ENCODE measurements at places on chromosomes 3 and 15.

- DNase-seq, result no peak
Measured at GRCh38 chr3:56926243-56926946, 124.6 kb upstream of the ARHGEF3 start.

DNA sequence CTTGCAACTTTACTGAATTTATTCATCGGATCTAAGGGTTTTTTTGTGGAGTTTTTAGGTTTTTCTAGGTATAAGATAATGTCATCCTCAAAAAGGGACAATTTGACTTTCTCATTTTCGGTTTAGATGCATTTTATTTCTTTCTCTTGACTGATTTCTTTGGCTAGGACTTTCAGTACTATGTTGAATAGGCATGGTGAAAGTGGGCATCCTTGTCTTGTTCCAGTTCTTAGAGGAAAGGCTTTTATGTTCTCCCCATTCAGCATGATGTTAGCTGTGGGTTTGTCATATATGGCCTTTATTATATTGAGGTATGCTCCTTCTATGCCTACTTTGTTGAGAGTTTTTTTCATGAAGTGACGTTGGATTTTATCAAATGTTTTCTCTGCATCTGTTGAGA, 106.7 kb downstream of the FAM43A start:
- no peak for DNase-seq

DNA sequence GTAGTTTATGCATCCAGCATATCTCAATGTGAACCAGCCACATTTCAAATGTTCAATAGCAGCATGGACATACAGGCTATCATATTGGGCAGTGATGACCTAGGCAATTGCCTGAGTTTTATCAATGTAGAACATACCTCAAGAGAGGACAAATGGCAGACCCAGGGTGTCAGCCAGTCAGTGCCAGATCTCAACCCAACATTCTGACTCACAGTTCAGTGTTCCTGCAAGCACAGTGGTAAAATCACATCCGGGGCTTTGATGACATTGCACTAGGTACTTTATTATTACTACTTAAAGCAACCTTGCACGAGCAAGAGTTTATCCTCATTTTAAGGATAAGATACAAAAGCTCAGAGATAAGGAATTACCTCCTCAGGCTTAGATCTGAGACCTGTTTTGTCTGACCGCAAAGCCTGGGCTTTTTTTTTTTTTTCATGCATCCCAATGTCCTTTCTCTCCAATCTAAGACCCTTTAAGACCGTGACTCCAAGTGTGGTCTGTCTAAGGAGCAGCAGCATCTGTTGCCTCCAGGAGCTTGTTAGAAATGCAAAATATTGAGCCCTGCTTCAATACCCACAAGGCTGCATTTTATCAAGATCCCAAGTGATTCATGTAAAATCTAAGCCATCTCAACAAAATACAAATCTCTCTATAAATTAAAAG, 60.1 kb downstream of the SLC12A1 start:
- no peak for DNase-seq

DNA sequence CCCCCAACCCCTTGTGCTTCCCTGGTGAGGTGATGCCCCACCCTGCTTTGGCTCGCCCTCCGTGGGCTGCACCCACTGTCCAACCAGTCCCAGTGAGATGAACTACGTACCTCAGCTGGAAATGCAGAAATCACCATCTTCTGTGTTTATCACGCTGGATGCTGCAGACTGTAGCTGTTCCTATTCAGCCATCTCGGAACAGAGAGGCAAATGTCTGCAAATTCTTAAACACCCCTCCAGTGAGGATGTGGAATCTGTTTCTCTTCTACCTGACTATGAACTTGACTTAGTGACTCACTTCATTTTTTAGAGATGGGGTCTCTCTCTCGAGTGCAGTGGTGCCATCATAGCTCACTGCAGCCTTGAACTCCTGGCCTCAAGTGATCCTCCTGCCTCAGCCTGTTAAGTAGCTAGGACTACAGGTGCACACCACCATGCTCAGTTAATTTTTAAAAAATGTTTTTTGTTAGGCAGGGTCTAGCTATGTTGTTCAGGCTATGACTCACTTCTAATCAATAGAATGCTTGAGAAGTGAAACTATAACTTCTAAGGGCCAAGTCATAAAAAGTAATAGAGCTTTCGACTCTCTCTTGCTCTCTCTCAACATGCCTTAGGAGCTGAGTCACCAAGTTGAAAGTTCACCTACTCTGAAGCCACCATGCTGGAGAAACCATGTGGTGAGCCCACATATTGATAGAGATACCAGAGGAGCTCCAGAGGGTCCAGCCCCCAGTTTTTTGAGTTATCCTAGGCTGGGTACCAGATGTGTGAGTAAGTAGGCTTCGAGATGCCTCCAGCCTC, 11.5 kb upstream of the PARP14 start:
- DNase-seq, result no peak

- DNase-seq, result no peak
Measured at GRCh38 chr3:47006145-47006651, 26.7 kb downstream of the NBEAL2 start.

GRCh38 chr3:134917631-134918030, 122.6 kb downstream of the EPHB1 start:
- no peak for DNase-seq

- no peak for DNase-seq
Measured at GRCh38 chr3:9947025-9947995, 4.9 kb downstream of the PRRT3 start.

DNA sequence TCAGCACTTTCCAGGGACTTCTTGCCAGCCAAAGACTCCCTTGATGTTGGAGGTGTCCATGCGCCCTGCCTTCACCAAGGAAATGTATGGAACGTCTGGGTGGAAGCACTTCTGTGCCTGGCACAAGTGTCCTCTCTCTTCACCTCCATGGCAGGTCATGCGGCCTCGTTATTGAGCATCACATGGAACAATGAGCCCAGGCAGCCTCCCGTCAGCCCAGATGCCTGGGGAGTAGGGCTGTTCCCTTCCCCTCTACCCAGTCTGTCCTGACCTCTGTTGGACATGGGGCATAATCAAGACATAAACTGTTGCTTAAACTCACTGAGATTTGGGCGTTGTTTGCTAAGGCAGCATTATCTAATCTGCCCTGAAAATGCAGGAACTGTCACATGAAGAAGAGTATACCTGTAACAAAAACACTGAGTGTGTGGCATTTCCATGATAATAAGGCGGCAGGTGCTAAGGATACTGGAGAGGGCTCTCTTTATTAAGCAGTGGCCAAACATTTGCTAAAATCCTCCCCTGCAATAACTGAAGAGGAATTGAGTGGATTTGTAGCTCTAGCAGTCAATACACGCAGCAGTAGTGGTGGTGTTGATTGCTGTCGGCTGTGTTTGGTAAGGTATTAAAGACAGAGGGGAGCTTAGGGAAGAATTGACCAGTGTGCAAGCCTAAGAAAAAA, 338.2 kb upstream of the ATP10A start:
- DNase-seq, result no peak

- DNase-seq, result peak; percentile 49
Measured at GRCh38 chr3:196280689-196281440, 6.7 kb downstream of the PCYT1A start.

DNA sequence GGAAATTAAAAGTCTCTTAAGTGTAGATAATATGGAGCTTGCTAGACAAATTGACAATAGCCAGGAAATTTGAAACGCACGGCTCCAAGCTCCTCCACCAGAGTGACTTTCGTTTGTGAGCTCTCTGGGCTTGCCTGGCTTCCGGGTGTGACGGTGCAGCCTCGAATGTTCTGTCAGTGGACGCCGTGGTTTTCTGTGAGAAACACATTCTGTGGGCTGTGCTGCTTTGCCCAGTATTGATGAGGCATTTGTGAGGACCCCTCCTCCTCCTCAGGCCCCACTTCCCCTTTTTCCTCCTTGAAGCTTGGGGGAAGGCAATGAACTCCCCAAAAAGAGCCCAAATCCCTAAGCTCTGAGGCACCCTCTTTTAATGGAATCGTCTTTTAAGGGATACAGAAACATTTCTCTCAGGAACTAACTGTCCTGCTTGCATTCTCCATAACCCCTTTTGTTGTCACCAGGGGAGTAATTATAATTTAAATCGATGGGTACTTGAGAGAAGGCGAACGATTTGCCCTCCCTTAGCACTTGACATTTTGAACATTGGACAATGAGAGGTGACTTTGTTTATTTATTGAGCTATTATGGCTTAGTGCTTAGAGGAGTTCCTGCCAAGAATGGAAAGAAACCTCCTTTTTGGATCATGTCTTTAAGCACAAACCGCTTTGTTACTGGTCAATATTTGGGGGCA, 40.8 kb downstream of the POLR2M start:
- DNase-seq, result no peak

GRCh38 chr15:27767918-27768640, 331.0 kb downstream of the OCA2 start:
- no peak for DNase-seq

GRCh38 chr3:168425936-168426595, 330.3 kb upstream of the GOLIM4 start:
- no peak for DNase-seq

DNA sequence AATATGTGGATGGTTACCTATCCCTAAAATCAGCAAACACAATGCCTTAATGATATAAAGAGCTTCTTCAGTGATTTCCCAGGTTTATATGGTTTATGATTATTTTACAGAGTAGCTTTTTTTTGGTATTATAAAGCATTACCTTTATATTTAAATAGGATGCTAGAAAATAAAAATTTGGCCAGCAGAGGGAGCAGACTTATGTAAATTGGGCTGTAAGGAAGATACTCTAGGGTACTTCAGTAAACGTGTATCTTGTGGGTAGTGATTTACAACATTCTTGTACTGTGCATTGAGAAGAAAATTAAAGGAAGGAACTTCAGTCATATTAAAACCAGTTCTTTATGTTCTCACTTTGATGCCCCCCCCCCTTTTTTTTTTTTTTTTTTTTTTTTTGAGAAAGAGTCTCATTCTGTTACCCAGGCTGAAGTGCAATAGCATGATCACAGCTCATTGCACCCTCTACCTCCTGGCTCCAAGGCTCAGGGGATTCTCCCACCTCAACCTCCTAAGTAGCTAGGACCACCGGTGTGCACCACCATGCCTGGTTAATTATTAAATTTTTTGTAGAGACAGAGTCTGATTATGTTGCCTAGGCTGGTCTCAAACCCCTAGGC, 167.9 kb downstream of the BBX start:
- DNase-seq, result no peak

DNA sequence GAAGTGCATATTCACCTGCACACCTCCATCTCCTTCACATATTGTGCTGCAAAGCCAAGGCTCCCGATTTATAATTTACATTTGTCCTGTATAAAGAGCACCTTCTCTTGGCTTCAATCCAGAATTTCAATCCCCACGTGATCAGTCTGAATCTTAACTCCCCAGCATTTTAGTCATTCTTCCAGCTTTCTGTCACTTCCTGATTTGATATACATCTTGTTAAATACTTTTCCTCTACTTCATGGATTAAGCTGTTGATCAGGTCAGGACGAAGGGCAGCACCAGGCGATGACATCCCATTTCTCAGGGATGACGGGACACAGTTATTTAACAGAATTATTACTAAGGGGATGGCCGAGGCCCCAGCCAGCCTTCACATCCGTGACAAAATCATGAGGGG, 212.5 kb downstream of the EPHB1 start:
- no peak for DNase-seq

- DNase-seq, result no peak
Measured at GRCh38 chr15:53588773-53589172, 170.7 kb downstream of the WDR72 start.

DNA sequence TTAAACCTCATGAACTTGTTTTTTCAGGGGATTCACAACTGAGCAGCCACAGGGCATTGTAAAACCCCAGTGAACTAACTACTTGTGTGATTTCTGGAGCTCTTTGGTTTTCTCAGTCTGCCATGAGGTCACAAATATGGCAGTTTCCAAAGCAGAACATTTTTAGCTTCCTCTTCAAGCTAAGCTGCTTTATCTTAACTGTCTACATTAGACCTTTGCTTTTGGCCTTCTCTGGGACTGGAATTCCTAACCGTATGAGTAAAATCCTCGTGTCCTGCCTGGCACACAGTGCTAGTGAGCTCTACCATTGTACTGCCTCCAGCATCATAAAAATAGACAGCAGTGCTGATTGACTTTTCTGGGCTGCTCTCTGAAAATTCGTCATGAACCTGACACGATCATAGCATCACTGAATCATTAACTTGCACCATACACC, 22.1 kb downstream of the CDIN1 start:
- DNase-seq, result no peak

- DNase-seq, result no peak
Measured at GRCh38 chr15:88624971-88625490, 3.9 kb downstream of the AEN start.

DNA sequence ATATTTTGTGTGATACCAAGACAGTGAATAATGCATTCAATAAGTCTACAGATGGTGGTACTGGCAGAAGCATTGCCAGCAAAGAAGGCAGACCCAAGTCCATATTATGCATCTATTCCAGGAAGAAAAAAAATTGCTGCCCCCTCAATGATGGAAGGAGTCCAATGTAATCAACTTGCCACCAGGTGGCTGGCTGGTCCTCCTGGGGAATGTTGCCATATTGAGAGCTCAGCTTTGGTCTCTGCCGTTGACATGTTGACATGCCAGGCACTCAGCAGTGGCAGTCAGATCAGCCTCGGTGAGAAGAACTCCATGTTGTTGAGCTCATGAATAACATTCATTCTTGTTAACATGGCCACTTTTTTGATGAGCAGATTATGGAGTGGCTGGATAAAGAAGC, 298.5 kb downstream of the IGSF11 start:
- no peak for DNase-seq

- DNase-seq, result no peak
Measured at GRCh38 chr15:99328106-99329072, 77.1 kb downstream of the LRRC28 start.

DNA sequence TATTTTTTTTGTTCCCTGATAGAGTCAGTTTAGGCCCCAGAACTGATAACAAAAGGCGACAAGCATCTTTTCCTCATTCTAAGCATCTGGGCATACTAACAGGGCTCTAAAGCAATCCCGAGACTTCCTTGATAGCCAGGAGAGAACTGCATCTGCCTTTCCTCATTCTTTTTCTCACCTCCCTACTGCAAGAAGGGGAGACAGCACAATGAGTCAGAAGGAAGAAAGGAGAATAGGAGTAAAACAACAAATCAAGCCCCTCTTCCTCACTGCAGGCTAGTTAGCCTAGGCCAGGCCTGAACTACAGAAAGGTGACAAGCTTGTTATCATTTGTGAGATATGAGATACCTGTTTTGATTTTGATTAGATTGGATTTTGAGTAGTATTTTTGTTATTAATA, 97.9 kb downstream of the NAALADL2 start:
- no peak for DNase-seq

DNA sequence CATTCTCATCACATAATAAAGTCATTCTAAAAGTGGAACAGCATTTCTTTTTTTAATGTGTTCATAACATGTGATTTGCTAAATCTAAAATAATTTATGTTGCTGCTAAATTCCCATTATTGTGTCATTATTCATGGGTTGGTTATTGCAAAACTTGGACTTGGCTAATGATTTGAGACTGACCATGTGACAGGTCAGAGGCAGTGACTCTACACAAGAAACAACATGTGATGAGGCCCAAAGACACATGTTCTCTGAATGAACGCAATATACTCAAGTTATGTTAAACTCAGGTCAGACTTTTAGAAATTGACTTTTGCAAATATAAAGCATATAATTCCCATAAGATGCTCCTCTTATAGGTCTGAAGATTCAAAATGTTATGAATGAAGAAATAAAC, 566.1 kb downstream of the TBL1XR1 start:
- DNase-seq, result no peak
